ENCODE measurements at places on chromosomes 6 and 20. TPM values are rescaled to one million over a fixed set of nuclear protein-coding genes. Genes with fewer than 3 reads are reported as not detected.

- no peak for DNase-seq
Measured at GRCh38 chr6:92180090-92180489, 1239.3 kb downstream of the EPHA7 start.

DNA sequence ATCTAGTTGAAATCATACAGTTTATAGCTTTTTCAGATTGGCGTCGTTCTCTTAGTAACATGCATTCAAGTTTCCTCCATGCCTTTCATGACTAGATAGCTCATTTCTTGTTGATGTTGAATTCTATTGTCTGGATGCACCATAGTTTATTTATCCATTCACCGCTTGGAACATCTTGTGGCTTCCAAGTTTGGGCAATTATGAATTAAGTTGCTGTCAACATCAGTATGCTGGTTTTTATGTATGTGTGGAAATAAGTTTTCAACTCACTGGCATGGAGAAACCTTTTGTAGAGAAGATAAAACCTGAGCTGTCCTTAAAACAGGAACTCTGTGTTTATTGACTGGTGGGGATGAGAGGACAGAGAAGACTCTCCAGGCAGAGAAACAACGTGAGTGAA, 248.0 kb downstream of the CDC5L start:
- DNase-seq, result no peak

- peak; percentile 48 for DNase-seq
Measured at GRCh38 chr6:17086469-17086868, 15.4 kb upstream of the STMND1 start.

DNA sequence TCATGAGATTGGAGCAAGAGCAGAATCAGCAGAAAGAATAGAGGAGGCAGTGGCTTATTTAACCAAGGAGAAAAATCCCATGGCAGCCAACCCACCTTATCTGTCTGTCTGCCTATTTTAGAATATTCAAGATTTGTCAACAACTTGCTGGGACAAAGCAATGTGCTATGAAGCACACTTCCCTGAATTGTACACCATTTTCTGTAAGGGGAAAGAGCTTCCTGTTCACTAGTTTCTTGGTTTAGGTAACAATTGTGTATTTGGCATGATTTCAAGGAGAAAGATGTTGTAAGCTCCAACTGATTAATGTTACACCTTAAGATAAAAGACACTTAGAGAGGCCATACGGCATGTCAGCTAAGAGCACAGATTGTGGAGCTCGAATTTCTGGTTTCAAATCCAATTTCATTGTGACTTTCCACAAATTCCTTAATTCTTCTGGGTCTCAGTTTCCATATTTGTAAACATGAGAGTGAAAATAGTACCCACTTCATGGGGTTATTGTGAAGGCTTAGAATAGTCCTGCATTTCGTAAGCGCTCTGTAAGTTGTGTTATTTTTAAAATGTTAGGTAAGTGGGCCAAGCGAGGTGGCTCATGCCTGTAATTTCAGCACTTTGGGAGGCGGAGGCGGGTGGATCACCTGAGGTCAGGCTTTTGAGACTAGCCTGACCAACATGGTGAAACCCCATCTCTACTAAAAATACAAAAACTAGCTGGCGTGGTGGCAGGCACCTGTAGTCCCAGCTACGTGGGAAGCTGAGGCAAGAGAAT, 4.8 kb upstream of the MUC22 start:
- DNase-seq, result no peak

DNA sequence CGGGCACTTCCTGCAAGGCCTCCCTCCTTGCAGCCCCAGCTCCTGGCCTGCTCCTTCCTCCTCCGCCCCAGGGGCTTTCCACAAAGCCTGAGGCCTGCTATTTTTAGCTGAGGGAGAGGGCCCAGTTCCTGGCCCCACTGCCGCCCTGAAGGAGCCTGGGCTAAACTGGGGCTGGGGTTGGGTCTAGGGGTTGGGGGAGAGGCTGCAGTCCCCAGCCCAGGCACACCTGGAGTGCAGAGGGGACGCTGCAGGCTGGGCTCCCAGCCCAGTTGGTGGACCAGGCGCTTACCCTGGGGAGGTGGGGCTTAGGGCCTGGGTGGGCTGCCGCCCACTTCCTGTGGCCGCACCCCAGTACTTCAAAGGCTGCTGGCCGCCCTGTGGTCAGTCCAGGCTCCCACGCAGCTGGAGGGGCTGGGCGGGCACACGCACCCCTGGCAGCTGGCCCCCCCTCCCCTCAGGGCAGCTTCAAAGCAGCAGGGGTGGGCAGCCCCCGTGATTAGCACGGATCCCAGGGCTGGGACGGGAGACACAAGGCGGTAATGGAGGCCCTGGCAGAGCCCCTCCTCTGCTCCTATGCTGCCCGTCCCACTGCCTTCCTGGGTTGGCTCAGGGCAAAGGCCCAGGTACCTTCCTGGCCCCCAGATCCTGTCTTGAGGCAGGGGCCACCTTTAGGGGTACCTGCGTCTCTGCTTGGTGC, 7.1 kb upstream of the ABHD16B start:
- no peak for DNase-seq

- DNase-seq, result no peak
Measured at GRCh38 chr20:35523298-35523888, 6.1 kb downstream of the C20orf173 start.

The GJA1 gene
- total RNA-seq, result 299 TPM

The VGLL2 gene
- total RNA-seq, result not detected

Measured in kidney epithelial cell (primary cell).